CD4-positive, alpha-beta T cell treated with Interleukin-21 for 1 hour (primary cell): ENCODE measurements at places on chromosomes 3 and 15.

DNA sequence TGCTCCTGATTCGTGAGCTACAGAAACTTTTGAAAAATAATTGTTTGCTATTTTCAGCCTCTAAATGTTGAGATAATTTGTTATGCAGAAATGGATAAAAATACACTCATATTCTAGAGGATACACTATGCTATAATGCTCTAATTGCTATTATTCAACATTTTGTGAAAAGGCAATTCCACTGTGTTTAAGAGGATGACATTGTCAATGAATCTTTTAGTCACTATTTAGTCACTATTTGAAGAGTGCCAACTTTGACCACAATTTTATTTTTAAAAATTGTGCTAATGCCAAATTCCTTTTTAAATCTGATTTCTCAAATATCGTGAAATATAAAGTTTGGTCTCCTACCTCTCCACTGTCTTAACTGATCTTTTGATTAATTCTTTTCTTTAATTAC, 604.9 kb upstream of the KCNMB2 start:
- no peak for DNase-seq

- DNase-seq: no peak
These were observed 157.8 kb downstream of the MECOM start for GRCh38 chr3:169505577-169506230.

GRCh38 chr3:170033489-170033888, 4.3 kb upstream of the GPR160 start:
- DNase-seq: peak; percentile 74

DNA sequence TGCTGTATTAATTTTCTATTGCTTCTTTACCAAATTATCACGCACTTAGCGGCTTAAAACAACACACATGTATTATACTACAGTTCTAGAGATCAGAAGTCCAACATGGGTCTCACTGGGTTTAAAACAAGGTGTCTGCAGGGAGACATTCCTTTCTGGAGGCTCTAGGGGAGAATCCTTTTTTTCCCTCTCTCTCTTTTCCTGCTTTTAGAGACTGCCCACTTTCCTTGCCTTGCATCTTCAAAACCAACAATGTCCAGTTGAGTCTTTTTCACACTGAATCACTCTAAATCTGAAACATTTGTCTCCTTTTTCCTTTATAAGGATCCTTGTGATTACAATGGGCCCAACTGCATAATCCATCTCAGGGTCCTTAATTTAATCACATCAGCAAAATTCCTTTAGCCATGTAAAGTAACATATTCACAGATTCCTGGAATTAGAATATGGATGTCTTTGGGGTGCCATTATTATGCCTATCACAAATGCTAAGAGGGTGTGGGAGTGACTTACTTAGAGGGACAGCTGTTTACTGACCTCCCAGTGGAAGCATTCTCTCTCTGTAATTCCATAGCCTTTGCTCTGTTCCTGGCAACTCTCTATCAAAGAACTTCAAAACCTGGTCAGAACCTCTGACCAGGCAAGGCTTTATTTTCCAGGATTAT, 21.8 kb downstream of the CD200 start:
- no peak for DNase-seq

DNA sequence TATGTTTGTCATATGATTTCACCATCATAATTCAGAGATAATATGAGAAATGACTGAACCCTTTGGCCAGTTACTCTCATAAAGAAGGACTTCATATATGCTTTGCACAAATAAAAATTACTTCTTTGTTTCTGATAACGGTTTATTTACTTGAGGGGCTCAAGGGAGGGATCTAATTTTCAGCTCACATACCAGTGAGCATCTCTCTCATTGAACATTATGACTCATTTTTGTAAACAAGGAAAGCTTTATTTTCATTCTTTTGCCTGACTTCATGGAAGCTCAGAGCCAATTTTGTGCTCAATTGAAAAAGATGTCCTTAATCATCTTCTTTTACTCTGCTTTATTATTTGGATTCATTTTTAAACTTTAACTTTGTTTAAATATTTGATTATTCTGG, 5.8 kb downstream of the NLGN1 start:
- DNase-seq: no peak

- DNase-seq: no peak
These were observed 180.9 kb downstream of the SUCNR1 start for GRCh38 chr3:152054315-152054714.

GRCh38 chr15:77099741-77100463, 29.0 kb upstream of the TSPAN3 start:
- DNase-seq: no peak

GRCh38 chr15:77034695-77035489, 36.0 kb downstream of the TSPAN3 start:
- DNase-seq: peak; percentile 34

DNA sequence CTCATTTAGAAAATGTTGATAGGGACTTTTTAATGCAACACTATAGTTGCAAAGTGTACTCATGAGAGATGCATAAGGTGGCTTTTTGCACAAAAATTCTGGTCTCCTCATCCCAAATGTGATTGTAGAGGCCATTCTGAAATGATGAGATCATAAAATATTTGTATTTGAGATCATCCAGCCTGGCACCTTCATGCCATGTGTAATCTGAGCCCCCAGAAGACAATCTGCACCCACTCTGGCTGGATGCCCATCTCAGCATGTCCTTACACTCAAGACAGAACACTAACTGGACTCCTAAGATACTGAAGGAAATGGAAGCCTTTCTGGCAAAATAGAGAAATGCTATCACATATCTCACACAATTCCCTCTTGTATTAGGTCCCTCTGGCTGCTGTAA, 49.2 kb downstream of the SLC7A14 start:
- DNase-seq: no peak

DNA sequence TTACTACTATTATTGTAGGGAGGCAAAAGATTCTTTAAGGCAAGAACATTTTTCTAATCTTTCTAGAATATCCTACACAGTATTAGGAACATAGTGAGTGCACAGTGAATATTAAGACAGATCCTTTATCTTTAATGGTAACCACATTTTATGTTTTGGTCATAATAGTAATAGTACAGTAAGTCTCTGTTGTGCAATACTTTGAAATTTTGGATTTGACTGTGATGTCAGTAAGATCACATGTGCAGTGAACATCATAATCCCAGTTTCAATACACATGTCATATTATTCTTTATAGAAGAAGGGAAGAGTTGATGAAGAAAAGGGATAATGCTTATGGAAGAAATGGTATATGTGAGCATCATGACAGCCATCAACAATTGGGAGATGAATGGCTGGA, 10.7 kb downstream of the STT3B start:
- DNase-seq: no peak

- no peak for DNase-seq
These were observed 230.4 kb upstream of the DCBLD2 start for GRCh38 chr3:99131876-99132275.

DNA sequence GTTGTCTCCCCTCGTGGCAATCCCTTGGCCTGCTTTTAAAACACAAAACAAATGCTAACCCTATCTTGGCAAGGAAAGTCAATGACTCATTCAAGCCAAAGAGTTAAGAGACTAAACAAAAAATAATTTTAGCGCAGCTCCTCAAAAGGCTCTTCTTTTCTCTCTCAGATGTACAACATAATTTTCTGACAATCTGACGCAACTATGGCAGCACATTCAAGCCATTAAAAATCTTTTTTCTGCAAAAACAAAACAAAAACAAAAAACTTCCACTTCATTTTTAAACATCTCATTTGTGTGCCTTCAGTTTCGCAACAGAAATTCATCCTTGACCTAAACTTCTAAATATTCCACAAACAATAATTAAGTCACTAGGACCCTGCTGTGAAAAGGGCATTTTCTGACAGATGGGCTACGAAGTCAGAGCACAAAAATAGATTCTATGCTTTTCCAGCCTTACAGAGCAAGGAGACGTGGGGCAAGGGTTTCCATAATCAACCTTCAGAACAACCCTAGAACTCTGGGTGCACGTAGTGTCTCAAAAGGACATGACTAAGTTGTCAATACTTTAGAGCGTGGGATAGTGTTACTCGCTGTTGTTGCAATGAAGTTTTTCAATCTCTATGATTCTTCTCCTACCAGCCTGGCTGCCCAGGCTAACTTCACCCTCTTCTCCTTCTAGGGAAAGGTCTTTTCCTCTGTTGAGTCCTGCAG, 84.3 kb downstream of the MB21D2 start:
- no peak for DNase-seq

- DNase-seq: no peak
These were observed 46.1 kb downstream of the FNDC3B start for GRCh38 chr3:172085557-172085895.

DNA sequence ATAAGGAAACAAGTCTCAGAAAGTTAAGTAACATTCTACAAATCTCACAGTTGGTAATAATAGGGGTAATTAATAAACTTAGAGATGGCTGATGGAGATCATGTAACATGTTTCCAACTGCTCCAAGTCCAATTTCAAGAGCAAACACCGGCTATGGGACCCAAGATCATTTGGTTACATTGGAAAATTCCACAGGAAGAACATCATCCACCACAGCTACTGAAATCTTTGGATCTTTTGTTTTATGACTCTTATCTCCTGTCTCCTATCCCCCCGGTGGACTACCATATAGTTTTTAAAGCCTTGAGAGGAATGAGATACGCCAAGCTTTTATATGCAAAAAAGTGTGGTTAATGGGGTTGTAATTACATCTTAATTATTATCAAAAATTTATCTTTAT, 216.1 kb downstream of the WNT5A start:
- DNase-seq: no peak

GRCh38 chr15:45640616-45641015, 5.8 kb downstream of the SQOR start:
- no peak for DNase-seq

DNA sequence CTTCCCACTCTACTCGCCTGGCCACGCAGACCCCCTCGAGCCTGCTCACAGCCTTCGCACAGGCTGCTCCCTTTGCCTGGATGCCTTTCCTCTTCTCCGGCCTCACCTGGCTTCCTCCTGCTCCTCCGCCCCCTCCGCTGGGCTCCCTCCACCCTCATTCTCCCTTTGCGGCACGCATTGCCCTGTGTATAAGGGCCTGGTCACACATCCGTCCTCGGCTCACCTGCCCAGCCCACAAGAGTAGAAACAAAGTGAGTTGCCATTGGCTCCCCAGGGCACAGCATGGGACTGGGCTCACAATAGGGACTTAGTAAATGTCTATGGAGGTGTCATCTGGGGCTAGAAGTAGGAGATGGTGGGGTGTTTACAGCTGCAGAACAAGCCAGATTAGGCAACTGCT, 4.2 kb downstream of the PLXND1 start:
- DNase-seq: no peak

DNA sequence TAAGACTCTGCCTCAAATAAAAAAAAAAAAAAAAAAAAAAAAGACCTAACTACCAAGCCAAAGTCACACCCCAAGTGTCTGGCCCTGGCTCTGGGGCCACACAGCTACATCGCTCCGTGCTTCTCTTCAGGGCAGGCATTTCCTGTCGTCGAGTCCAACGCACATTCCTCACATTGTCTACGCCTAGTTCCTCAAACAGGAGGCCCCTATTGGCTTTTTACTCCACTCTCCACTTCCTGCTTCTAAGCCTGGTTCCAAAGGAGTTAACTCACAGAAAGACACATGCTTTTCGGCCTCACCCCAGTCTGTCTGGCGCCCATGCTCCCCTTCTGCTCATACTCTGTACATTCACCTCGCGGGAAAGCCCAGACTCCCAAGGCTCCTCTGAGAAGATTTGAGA, 28.8 kb downstream of the KNG1 start:
- no peak for DNase-seq

DNA sequence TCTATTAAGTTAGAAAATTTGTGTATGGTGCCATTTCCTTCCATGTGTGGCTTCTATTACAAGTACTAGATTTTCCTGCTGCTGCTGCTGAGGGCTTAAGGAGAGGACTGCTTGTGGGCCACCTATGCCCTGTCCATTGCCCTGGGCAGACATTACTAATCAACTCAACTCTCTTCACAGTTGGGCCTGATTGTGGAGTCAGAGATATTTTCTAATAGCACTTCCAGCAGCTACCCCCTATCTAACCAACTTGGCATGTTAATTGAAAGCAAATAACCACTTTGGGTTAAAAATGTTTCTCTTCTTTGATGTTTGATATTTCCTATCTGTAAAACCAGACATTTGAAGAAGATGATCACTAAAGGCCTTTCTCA, 242.0 kb downstream of the EDEM1 start:
- no peak for DNase-seq

GRCh38 chr15:74368121-74368520, 675 bp upstream of the CYP11A1 start:
- no peak for DNase-seq

DNA sequence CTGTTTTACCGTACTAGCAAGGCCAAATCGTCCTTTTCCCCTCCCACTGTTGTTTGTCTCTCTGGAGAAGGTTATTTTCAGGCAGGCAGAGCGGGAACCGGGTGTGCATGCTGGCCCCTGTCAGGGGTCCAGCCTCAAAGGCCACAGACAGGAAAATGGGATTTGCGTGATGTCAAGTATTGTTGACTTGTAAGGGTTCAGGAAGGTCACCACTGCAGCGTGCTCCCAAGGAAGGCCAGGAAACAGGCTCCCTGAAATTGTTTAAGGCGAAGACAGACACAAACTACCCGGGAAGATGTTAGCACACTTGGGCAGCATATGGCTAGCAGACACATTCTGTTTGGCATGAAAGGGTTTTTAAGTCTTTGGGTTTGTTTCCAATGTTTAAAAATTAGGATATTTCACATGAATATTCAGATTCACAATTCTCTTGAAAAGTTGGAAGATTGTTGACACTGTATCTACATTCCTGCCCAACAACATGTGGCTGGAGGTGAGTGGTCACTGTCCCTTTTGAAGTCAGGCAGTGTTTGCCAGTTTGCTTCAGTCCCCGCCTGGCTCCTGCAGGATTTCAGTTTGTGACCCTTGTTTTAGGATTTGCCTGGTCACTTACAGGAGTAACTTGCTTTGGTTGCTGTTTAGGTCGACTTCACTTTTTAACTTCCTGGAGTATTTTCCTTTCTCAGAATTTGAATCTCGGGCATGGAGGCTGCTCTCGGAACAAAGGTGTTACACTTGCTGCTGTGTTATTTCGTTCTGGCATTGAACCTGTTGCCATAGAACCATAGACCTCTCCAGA, 90.4 kb downstream of the BDH1 start:
- no peak for DNase-seq

DNA sequence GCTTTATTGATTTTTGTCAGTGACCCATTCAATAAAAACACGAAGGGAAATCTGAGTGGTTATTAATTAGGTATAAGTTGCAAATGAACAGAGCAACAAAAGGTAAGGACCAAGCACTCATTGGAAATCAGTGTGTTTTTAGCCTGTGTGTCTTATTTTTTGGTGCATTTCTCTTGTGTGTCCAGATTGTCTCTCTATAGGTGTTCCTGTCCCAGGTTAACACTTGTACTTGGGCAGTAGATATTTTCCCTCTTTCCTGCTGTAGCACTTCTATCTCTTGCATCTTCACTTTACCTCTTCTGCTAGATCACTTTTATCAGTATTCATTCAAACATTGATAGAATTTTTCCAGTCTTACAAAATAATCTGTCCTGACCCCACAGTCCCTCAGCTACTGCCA, 37.0 kb downstream of the MAPK6 start:
- DNase-seq: no peak

- DNase-seq: no peak
These were observed 749.8 kb upstream of the SGO1 start for GRCh38 chr3:20935791-20936190.

- DNase-seq: no peak
These were observed 159.0 kb upstream of the TSC22D2 start for GRCh38 chr3:150248888-150249681.
